Epithelial cell of proximal tubule (primary cell): ENCODE measurements at places on chromosomes 7 and 10. TPM values are rescaled to one million over a fixed set of nuclear protein-coding genes. Genes with fewer than 3 reads are reported as not detected.

CYP3A4 gene
- total RNA-seq = not detected in 2 replicates

GIMAP7 gene
- not detected in 2 replicates for total RNA-seq

KLF6 gene
- total RNA-seq = 52.6 and 88.1 TPM in 2 replicates

MALRD1 gene
- total RNA-seq = 0.06 TPM in 1 of 2 replicates, not detected in the other

SPDYE8 gene
- not detected in 2 replicates for total RNA-seq
